ENCODE measurements at places on chromosomes 6 and 20. TPM values are rescaled to one million over a fixed set of nuclear protein-coding genes. Genes with fewer than 3 reads are reported as not detected.

Gene NOX3
- not detected for total RNA-seq

Gene OR2H2
- not detected for total RNA-seq

Gene SPDEF
- total RNA-seq, result not detected

Gene TXLNB
- 4.1 TPM for total RNA-seq

Measured in smooth muscle cell of trachea (primary cell).